ENCODE measurements at places on chromosomes 11 and 22. TPM values are rescaled to one million over a fixed set of nuclear protein-coding genes. Genes with fewer than 3 reads are reported as not detected.

The OR51B2 gene
- total RNA-seq = not detected

The EFCAB6 gene
- total RNA-seq = 0.45 TPM

The CHRM1 gene
- 0.06 TPM for total RNA-seq

The MS4A7 gene
- total RNA-seq = not detected

The SLC35F2 gene
- total RNA-seq = 46.4 TPM

The KCNJ11 gene
- 1.3 TPM for total RNA-seq

The SMIM38 gene
- not detected for total RNA-seq

The KLHL35 gene
- 1.5 TPM for total RNA-seq

The OR51D1 gene
- not detected for total RNA-seq

The BATF2 gene
- total RNA-seq = 0.64 TPM

The SLC17A6 gene
- total RNA-seq = not detected

The UPK2 gene
- 0.41 TPM for total RNA-seq

The OR52A1 gene
- not detected for total RNA-seq

The GRM5 gene
- not detected for total RNA-seq

The OR8G5 gene
- total RNA-seq = not detected

The RASL10A gene
- total RNA-seq = not detected

The RFPL2 gene
- 0.13 TPM for total RNA-seq

The A4GALT gene
- total RNA-seq = 15.2 TPM

The APOA5 gene
- not detected for total RNA-seq

The PDE3B gene
- 1.8 TPM for total RNA-seq

The SULT4A1 gene
- total RNA-seq = not detected

The ADSL gene
- 92.9 TPM for total RNA-seq

The FUT4 gene
- total RNA-seq = 2.8 TPM

The SCUBE2 gene
- 0.43 TPM for total RNA-seq

The SLC5A12 gene
- not detected for total RNA-seq

The TIGD3 gene
- total RNA-seq = 0.94 TPM

The SLCO2B1 gene
- total RNA-seq = 4.5 TPM

The MYO18B gene
- 0.07 TPM for total RNA-seq

The OR5T1 gene
- not detected for total RNA-seq

The JAML gene
- total RNA-seq = not detected

The OR8D1 gene
- not detected for total RNA-seq

The BARX2 gene
- total RNA-seq = not detected

The TRIM5 gene
- 10.9 TPM for total RNA-seq

The NLRP14 gene
- total RNA-seq = not detected

The CTSW gene
- total RNA-seq = 0.10 TPM

The CLCF1 gene
- total RNA-seq = 53.5 TPM

The ZNF70 gene
- total RNA-seq = 0.71 TPM

Data from A549 treated with GW870086 at 1 μM for 4 hours (cell line).